Ascending aorta (tissue), 2 donors: ENCODE measurements at places on chromosomes 5 and 9.

DNA sequence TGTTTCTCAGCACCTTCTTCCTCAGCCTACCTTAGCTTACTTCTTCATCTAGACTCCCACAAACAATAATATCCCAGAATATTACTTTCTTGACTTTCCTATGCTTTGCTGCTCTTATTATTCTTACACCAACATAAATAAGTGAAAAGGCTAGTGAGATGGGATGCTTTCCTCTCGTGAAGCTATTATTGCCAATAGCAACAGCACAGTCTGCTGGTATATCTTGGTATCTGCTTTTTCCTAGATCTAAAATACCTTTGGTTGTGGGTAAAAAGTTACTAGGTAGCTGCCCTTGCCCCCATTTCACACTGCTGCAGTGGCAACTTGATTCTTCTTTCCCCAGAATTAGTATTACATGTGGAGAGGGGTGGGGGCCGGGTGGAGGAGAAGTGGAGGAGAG is 26.1 kb upstream of the GLIPR2 start:
- no peak for DNase-seq

- no peak for DNase-seq
Observed at GRCh38 chr5:171481571-171482433, 62.4 kb downstream of the FGF18 start.

DNA sequence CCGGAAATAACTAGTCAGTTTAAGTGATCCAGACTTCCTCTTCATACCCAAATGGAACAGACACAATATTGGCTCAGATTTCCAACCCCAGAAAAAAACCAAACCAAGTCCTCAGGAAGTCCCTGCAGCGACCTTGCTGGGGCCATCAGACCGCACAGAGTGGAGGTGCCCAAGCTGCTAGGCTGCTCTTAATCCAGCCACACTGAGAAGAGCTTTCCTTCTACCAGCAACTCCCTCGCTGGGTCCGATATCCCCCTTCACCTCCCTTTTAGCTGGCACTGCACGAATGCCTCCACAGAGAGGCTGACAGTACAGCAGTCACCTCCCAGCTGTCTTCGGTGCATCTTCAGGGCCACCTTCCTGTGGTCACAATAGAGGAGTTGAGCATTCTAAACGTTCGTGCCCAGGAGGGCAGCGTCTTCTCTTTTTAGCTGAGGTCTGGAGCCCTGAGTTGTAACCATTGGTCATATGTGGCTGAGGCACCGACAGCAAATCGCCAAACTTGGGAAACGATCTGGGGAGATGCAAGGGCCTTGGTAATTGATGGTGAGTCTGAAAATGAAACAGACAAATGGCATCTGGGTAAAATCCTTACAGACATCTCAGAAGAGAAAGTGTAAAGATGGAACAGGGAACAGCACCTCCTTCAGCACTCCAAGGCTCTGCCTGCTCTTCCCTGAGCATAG is 5.7 kb downstream of the NAIF1 start:
- no peak for DNase-seq

DNA sequence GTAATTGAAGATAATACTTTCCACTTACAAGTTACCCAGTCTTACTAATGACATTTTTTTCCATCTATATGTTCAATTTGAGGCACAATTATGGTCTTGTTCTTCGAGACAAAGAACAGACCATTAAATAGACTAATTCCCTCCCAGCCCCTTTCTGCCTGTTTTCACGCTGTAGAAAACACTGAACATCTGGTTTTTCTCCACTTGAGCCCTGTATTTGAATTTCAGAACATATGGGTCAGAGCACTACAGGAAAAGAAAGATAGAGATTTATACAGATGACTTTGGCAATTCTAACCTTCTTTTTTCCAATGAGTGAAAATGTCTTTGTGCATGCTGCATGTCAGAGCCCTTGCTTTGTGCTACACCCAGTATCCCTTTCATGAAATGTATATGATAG is 506.9 kb downstream of the LRRC70 start:
- DNase-seq: no peak

- DNase-seq: no peak
Observed at GRCh38 chr5:29853711-29854220, 1339.7 kb upstream of the CDH6 start.

DNA sequence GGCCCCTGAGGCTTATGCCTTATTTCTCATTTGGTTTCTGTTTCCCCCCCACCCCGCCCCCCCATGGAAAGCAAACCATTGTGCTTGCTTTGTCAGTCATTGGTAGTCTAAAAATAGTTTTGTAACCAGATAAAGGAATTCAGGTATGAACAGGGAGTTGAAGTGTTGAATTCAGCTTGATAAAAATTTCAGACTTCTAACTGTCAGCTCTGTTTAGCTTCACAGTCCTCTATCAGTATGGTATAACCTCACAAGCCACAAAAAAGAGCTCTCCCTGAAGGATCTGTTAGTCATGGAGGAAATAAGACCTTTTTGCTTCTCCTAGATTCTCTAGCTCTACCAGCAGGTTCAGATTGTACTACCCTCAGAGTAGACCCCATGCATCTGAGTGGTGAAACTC is 378.1 kb downstream of the TMEM38B start:
- no peak for DNase-seq

- no peak for DNase-seq
Observed at GRCh38 chr5:51860532-51861018, 477.3 kb downstream of the ISL1 start.

GRCh38 chr5:135036405-135036804 is 2.4 kb upstream of the PITX1 start:
- DNase-seq: no peak

GRCh38 chr5:6436715-6437331 is 11.8 kb upstream of the UBE2QL1 start:
- DNase-seq: no peak

DNA sequence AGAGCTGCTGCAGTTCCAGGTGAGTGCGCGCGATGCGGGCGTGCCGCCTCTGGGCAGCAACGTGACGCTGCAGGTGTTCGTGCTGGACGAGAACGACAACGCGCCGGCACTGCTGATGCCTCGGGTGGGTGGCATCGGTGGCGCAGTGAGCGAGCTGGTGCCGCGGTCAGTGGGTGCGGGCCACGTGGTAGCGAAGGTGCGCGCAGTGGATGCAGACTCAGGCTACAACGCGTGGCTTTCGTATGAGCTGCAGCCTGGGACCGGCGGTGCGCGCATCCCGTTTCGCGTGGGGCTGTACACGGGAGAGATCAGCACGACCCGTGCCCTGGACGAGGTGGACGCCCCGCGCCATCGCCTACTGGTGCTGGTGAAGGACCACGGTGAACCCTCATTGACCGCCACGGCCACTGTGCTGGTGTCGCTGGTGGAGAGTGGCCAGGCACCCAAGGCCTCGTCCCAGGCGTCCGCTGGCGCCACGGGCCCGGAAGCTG is 2.0 kb downstream of the PCDHA3 start:
- DNase-seq: no peak

DNA sequence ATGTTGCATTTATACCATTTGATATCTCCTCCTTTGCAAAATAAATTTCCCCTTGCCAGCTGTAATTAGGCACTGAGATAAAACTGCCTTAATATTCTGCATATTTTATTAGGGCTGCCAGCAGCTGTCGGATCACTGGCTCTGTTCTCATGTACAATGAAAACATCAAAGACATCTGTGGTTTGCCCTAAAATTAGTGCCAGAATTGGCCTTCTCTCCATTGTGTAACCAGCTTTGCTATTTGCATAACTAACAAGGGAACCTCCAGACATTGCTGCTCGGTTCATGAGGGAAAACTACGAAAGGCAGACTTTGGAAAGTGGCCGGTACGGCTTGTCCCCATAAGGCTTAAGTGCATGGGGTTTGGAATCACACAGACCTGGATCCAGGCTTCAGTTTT is 45.5 kb upstream of the KIF2A start:
- DNase-seq: no peak
